CD4-positive, alpha-beta T cell treated with Interleukin-2 at 100 ng/mL for 4 hours (primary cell): ENCODE measurements at places on chromosomes 4 and X.

GRCh38 chrX:20237864-20238263 is 28.8 kb downstream of the RPS6KA3 start:
- peak; percentile 21 for DNase-seq

GRCh38 chr4:110197529-110198042 is 829 bp downstream of the ELOVL6 start:
- DNase-seq = peak; percentile 42

GRCh38 chr4:183636503-183636902 is 22.5 kb downstream of the RWDD4 start:
- DNase-seq = no peak

DNA sequence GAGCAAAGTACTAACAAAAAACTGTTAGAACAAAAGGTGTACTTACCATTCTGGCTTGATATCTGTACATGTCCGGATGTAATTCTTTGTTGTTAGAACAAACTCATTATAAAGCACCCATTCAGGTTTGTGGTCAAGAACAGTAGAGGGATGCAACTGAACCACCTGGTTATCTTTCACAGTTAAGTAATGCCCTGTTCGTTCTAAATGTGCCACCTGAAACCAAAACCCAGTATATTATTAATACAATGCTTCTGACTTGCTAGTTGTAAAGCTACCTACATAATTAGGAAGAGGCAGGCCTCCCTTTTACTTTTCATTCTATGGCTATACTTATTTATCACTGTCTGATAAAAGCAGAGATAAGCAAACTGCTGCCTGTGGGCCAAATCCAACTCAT is 54.8 kb downstream of the DHX15 start:
- DNase-seq = no peak

- DNase-seq = no peak
Observed at GRCh38 chr4:180363815-180364214, 1879.4 kb upstream of the TENM3 start.

DNA sequence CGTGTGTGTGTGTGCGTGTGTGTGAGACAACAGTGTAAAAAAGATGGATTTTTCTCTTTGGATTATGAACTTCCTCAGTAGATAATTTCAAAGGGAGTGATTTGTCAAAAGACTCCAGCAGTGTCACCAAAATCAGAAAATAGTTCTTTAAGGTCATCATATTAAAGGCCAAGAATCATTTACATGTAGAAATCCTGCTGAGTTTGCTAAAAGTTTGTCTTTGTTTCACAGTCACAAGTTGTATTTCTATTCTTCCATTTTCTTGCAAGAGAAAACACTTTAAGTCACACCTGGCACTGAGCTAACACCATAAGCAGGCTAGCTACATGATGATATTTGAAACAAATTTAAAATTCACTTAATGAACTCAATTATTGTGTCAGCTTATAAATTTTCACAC is 222.7 kb downstream of the PACRGL start:
- no peak for DNase-seq

- no peak for DNase-seq
Observed at GRCh38 chr4:185086053-185086452, 57.0 kb upstream of the SLC25A4 start.

GRCh38 chr4:83125738-83126141 is 11.2 kb upstream of the PLAC8 start:
- peak; percentile 54 for DNase-seq

DNA sequence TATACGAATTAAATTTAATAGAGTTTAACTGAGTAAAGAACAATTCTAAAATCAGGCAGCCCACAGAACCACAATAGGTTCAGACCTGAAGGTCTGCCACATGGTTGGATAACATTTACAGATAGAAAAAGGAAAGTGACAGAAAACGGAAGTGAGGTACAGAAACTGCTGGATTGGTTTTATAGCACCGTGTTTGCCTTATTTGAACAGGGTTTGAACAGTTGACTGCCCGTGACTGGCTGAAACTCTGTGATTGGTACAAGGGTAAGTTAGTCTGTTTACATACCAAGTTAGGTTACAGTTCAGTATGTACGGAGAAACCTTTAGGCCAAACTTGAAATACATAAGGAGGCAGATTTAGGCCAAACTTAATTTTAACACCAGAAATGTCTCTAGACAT is 64.1 kb upstream of the ATXN3L start:
- DNase-seq = no peak

GRCh38 chr4:18608908-18609533 is 587.5 kb upstream of the LCORL start:
- no peak for DNase-seq

DNA sequence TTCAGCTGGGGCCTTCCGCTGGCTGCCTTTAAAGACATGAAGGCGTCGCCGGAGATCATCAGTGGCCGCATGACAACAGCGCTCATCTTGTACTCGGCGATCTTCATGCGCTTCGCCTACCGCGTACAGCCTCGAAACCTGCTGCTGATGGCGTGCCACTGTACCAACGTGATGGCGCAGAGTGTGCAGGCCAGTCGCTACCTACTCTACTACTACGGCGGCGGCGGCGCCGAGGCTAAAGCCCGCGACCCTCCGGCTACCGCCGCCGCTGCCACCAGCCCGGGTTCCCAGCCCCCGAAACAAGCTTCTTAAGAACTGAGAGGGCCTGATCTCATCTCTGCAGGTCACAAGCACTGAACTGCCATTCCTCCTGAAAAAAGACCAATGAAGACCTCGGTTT is 437 bp downstream of the MPC1L start:
- no peak for DNase-seq

GRCh38 chr4:87950936-87951511 is 24.5 kb upstream of the SPP1 start:
- DNase-seq = no peak

- DNase-seq = peak; percentile 53
Observed at GRCh38 chr4:139301821-139302611, at the start of gene NDUFC1. Gene NDUFC1 (minus strand): TSS chr4:139302477. CDS start chr4:139295798, 6,679 bp downstream.

- peak; percentile 47 for DNase-seq
Observed at GRCh38 chr4:71004281-71004851, 10.9 kb downstream of the DCK start.

DNA sequence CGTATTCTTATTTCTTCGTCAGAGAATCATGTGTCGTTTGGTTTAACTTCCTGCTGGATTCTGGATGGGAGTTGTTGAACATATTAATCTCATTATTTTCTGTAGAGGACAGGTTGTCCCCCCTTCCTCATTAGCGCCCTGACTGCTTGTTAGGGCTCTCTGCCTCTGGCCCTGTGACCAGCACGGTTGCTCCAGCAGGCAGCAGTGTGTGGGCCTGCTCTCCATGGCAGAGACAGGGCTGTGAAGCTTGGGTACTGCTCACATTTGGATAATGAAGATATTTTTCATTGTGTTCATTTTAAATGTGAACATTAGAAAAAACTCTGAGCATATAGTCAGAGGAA is 102.7 kb downstream of the KLHL8 start:
- DNase-seq = no peak

- no peak for DNase-seq
Observed at GRCh38 chrX:22652596-22652995, 347.2 kb upstream of the DDX53 start.

- DNase-seq = no peak
Observed at GRCh38 chr4:145545538-145546174, 64.0 kb downstream of the SMAD1 start.

DNA sequence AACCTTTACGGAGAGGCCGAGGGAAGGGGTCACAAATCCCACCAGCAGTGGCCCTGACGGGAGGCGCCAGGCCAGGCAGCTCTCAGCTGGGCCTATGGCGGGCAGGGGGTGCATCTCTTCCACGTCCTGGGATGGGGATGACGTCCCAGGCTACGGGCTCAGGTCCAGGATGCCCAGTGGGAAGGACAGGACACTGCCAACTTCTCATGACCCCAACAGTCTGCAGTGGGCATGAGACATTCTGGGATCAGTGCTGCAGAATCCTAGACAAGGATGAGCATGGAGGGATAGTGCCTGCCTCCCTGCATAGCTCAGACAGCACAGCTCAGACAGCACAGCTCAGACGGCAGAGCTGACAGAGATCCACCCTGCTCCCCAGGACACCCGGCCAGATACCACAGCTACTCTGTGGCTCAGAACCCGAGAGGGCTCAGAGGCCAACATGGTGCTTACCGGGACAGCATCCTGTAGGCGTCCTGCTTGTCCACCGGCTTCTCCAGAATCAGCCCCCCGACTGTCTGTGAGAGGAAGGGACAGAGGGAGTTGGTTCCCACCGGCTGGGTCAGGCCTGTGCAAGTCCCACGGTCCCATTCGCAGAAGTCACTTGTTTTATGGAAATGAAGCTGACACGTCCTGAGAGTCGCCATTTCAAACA is 17.3 kb downstream of the ASMTL start:
- DNase-seq = no peak

DNA sequence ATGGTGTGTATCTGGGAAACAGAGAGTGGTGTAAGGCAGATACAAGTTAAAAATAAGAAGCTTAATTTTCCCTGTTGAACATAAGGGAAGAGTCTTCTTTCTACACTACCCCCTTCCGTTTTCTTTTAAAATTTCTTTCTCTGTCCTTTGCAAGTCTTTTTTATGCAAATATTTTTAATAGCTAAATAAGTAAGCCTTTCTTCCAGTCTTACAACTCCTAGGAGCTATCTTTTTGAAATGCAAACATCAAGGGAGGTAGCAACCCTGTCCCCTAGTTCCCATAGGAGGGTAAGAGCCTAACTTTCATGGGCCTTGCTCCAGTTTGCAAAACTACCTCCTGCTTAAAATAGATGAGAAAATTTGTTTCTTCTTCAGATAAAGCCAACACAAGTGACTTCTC is 121.5 kb downstream of the MBNL3 start:
- no peak for DNase-seq

- DNase-seq = no peak
Observed at GRCh38 chr4:26978387-26979053, 117.9 kb downstream of the STIM2 start.

DNA sequence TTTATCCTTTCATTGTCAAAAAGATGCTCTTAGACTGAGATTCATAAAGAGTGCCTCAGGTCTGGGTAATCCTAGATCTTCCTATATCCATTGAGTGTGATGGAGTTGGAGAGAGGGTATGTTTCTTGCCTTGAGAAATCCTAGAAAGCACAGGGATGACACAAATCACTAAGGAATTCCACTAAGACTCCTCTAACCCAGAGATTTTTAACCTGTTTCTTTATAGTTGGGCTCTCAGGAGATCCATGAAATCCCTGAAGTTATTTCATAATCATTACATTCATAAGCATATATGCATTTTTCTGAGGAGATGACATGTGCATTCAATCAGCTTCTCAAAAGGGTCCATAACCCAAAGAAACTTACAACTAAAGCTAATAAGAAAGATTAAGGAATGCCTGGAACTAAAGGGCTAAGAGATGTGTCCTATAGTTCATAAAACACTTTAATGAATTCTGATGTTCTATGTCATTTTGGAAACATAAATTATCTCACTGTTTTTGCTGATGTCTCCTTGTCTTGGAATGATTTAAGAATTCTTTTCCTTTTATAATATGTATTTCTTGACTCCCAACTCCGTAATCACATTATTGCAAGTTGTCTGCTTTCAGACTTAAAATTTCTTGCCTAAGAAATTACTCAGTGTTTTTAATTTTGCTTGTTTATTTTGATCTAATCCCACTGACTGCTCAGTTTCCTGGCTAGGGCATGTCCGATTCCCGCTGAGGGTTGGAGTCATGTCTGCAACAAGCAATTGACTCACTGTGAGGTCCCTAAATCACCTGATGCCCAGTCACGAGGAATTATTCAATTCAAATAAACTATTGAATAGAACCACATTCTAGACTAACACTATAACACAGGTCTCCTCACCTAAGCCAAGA is 2.8 kb upstream of the AMTN start:
- no peak for DNase-seq

- DNase-seq = no peak
Observed at GRCh38 chr4:159013692-159014091, 89.2 kb upstream of the RAPGEF2 start.
